ENCODE measurements at places on chromosomes 7 and 10.

DNA sequence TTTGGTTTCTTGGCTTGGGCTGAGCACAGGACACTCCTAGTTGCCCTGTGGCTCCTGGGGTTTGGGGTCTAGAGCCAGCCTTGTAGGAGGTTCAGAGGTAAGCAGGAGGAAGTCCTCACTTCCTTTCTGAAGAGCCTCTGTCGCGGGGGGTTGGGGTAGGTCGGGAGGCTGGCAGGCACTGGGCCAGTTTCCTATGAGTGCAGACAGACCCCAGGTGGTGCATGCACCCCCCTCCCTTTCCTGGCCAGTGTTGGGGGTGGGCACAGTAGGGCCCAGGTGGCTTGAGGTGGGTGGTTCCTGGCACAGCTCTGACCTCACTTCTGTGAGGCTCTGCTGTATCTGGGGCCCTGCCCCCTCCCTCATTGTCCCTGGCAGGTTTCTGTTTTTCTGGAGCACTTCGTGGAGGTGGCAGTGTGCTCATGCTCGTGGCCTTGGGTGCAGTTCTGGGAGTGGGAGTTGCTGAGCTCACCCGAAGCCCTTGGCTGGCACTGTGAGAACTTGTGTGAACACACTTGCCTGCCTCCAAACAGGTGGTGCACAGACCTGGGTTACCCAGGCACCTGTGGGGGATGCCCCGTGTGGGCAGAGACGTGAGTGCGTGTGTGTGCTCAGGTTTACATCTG is 1.8 kb downstream of the PALD1 start:
- DNase-seq: no peak

GRCh38 chr10:91208642-91209041 is 11.8 kb upstream of the PCGF5 start:
- no peak for DNase-seq

DNA sequence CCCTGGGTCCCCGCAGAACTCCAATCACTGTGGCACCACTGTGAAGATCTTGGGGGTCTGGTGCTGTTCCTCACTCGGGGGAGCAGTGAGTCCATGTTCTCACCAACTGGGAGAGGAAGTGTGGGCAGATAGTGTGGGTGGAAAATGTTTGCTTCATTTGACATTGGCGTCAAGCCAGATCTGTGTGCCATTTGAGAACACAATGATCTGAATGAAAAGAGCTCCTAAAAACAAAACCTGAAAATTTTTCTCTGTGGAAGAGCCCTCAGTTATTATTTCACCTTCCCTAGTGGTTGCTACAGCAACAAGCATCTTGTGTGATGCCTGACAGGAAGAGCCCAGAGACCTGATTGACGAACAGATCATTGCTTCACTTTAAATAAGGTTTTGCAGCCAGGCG is 125.6 kb downstream of the VIPR2 start:
- DNase-seq: no peak

- DNase-seq: no peak
Observed at GRCh38 chr10:3801558-3802192, 16.7 kb upstream of the KLF6 start.

All from A549 (cell line).